ENCODE measurements at places on chromosomes 1 and 21. TPM values are rescaled to one million over a fixed set of nuclear protein-coding genes. Genes with fewer than 3 reads are reported as not detected.

The ADORA1 gene
- 1.4 TPM for total RNA-seq

The HAPLN2 gene
- not detected for total RNA-seq

The ABCG1 gene
- total RNA-seq: 2.0 TPM

The GJB3 gene
- total RNA-seq: 89.9 TPM

The ODR4 gene
- 14.9 TPM for total RNA-seq

The ADORA3 gene
- total RNA-seq: not detected

Measured in PC-3 (cell line).